Left ventricle myocardium inferior (tissue), 1 donor: ENCODE measurements at places on chromosomes 3 and 15.

GRCh38 chr15:31341071-31341470 lies 14.4 kb downstream of the KLF13 start:
- DNase-seq = no peak

DNA sequence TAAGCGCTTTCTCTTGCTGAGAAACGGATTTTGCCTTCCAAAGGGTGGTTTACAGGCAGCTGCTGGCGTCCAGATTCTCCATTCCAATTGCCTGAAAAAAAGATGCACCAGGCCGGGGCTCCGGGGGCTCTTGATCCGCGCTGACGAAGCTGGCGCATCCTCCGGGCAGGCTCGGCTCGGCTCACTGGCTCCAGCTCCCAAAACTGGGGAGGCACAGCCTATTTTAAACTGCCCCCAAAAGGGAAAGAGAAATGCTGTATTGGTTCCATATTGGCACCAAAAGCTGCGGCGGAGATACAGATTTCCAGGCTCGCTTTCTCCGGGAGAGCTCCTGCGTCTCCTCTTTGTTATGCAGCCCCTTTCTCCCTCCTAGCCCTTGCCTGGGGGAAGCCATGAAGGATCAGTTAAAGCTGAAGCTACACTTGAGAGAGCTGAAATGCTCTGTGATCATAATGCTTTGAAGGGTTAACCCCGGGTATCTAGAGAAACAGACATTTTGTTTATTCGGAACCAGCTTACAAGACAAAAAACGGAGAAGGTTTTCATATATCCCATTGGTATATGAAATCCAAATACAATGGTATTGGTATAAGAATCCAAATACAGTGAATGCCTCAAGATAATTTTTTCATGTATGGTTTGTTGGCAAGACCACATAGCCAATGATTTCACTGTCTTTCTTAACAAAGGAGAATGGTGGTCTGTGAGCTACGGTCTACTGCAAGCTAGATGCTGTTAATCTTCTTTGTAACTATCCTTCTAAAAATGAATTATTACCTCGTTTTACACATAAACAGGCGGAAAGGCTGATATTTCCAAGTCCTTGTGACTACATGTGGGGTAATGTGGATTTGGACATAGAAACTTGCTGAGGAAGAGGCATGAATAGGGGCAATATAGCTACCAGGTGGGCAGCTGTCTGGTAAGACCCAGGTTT lies 693 bp downstream of the CD200 start:
- DNase-seq = peak; percentile 13

GRCh38 chr3:62193586-62194345 lies 179.6 kb downstream of the FEZF2 start:
- DNase-seq = no peak

DNA sequence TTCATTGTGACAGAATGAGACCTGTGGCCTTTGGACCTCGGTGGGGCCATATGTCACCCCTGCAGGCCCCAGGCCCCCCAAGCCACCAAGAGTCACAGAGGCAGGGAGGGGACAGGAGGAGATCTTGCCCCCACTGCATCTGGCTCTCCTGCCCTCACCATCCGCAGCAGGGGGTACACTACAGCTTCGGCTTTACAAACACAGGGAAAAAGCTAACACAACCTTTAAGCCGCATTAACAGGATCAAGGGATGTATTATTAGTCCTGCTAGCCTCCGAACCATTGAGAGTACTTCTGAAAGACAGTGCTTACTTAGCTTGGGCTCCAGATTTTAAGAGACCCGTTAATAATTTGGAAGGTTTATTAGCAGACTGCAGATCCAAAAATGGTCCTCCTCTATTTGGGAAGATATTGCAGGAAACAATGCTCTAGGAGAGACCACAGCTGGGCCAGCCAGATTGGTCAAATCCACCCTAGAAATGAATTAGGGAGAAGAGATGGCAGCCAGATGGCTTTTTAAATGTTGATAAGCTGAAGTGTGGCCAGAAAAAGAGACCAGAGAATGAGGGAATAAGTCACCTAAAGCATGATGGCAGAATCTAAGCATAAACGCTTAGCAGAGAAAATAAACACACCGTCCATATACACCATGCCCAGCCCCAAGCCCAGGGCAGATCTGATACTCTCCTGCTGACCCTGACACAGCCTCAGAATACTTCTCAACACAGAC lies 31.5 kb downstream of the SRGAP3 start:
- no peak for DNase-seq

DNA sequence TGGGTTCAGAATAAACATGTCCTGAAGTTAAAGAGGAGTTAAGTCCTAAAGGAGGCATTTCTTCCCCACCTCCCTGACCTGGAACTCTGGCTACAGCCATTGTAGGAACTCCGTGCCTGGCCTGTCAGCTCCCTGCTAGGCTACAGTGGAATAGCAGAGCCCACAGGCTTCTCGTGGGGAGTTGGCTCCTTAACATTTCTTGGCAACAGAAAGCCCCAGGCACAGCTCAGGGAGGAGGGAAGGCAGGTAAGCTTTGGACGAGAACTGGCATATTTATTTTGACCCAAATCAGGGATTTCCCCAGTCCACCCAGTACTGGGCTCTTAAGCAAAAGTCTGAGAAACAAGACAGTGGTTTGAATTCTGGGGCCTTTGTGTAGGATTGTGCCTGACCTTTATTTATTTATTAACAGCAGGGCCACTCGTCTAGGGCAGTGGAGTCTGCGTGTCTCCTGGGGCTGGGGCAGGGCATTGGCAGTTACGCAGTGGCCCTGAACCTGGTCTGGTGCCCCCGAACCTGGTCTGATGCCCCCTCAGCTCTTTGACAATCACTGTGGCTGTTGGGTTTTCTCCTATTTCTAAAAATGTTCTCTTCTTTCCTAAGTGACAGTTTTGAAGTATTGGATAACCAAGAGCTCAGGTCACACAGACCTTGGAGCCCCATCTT lies 7.9 kb upstream of the ISG20 start:
- DNase-seq = no peak

- DNase-seq = no peak
Observed at GRCh38 chr3:168532135-168532534, 436.4 kb upstream of the GOLIM4 start.

- DNase-seq = no peak
Observed at GRCh38 chr15:82064824-82065223, 19.0 kb upstream of the MEX3B start.

DNA sequence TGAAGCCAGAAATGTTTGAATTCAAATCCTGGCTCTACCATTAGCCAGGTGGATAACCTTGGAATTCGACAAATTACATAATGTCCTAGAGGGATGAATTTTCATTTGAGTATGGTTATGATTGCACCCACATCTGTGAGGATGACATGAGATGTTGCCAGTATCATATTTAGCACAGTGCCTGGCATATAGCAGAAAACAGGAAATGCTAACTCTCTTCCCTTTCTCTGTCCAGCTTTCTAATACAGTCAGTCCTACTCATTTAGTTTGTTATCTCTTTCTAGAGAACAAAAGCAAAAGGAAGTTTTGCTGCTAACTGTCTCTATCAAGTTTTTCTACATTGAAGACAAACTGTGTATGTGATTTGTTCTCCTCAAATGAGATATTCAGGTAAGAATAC lies 231.7 kb downstream of the CPNE4 start:
- DNase-seq = no peak

- DNase-seq = no peak
Observed at GRCh38 chr15:87599616-87600015, 656.9 kb downstream of the NTRK3 start.

- no peak for DNase-seq
Observed at GRCh38 chr3:192129586-192129985, 597.8 kb downstream of the FGF12 start.

- no peak for DNase-seq
Observed at GRCh38 chr15:60589728-60590127, 110.8 kb upstream of the ICE2 start.

DNA sequence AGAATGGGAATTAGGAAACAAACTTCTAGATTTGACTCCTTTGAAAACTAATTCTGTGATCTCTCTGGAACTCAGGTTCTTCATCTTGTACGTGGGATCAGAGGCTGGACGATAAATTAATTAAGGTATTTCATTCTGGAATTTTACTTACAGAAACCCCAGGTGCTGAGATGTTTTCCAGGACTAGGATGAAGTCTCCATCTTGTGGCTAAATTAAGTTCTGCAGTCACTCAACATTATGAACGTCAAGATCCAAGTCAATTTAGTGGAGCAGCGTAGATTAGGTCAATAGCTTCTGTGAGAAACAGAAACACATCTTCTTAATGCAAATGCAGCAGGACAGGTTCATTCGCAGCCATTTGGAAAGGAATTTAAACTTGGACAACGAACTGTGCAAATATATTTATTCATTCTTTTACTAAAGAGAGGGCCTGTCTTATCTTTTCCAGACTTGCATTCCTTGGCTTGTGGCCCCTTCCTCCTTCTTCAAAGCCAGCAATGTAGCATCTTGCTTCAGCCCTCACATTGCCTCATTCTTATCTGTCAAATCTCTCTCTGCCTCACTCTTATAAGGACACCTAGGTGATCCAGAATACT lies 26.7 kb upstream of the TMC3 start:
- no peak for DNase-seq

- DNase-seq = no peak
Observed at GRCh38 chr15:46265664-46266347, 631.0 kb downstream of the SQOR start.
